Nephron progenitor cell (in vitro differentiated cells): ENCODE measurements at places on chromosomes 4 and X.

GRCh38 chr4:76851375-76851774 lies 46.6 kb downstream of the SOWAHB start:
- H3K4me3 ChIP-seq, result no peak overlapping the region
- H3K4me1 ChIP-seq, result peaks cover 44% of the 10 kb centered on the region
- H3K36me3 ChIP-seq, result peaks cover 18% of the 10 kb centered on the region
- H3K27ac ChIP-seq, result peak overlapping the region; percentile 61

DNA sequence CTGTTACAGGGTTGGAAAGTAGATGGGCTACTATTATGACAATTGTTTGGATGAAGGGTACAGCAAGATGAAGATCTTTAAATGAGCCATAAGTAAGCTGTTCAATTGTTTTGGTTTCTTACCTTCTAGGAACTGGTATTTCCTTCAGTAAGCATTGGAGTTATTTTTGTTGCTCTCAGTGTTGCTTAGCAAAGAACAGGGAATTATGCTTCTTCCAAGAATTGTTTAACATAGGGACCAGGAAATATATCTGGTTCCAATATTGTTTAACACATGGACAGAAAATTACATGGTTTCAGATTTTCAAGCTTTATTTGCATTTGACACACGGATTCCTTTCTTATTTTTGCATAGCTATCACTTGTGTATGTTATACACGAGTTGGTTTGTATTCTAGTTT lies 1999.0 kb downstream of the ARAP2 start:
- no peaks in the 10 kb centered on the region for H3K36me3 ChIP-seq
- H3K27me3 ChIP-seq, result no peaks in the 10 kb centered on the region
- no peak overlapping the region for H3K4me3 ChIP-seq

GRCh38 chr4:168162604-168163003 lies 70.3 kb downstream of the ANXA10 start:
- no peak for DNase-seq
- no peaks in the 10 kb centered on the region for H3K36me3 ChIP-seq
- H3K27me3 ChIP-seq, result no peaks in the 10 kb centered on the region
- no peak overlapping the region for H3K4me3 ChIP-seq

- H3K27me3 ChIP-seq, result peaks cover 4% of the 10 kb centered on the region
- no peaks in the 10 kb centered on the region for H3K36me3 ChIP-seq
- H3K27ac ChIP-seq, result peak overlapping the region; percentile 40
- peaks cover 28% of the 10 kb centered on the region for H3K4me1 ChIP-seq
Measured at GRCh38 chrX:2533424-2533823, 32.6 kb upstream of the DHRSX start.

GRCh38 chrX:53160297-53160983 lies 64.6 kb downstream of the KDM5C start:
- no peak overlapping the region for H3K4me3 ChIP-seq
- H3K4me1 ChIP-seq, result peaks cover 40% of the 10 kb centered on the region
- no peak for DNase-seq
- peaks cover 20% of the 10 kb centered on the region for H3K36me3 ChIP-seq
- no peaks in the 10 kb centered on the region for H3K27me3 ChIP-seq
- H3K27ac ChIP-seq, result no peak overlapping the region

DNA sequence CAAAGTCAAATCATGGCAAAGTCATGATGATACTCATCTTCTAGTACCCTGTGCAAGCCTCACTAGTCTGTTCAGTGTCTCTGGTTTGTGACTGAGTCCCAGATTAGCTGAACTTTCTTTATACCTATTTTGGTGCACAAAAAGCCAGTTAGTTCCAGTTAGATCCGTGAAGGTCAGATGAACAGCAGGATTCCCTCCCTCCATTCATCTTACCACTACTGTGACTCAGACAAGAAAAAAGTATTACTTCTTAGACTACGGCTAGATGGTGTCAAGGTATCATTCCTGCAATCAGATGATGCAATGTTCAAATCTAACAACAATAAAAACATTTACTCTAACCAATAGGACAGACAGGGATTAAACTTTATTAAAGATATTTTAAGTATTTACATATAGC lies 30.4 kb downstream of the ARHGEF6 start:
- DNase-seq, result no peak
- peaks cover 14% of the 10 kb centered on the region for H3K4me1 ChIP-seq
- no peak overlapping the region for H3K27ac ChIP-seq
- H3K4me3 ChIP-seq, result no peak overlapping the region
- H3K36me3 ChIP-seq, result no peaks in the 10 kb centered on the region

DNA sequence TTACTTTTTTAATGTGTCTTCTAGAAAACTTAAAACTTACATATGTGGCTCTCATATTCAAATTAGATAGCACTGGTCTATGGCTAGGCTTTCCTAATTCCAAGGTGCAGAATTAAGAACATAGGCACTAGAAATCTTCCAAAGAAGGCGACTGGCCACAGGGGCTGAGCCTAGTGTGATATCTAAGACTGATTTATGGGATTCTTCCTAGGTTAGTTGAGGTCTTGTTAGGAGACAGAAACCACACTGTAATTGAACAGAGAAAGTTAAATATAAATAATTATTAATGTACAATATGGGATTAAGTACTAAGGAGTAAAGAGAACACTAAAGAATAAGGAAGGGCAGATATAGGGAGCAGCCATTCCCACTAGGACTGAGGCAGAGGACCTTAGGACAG lies 48.3 kb downstream of the SNX25 start:
- no peak overlapping the region for H3K4me3 ChIP-seq
- peaks cover 5% of the 10 kb centered on the region for H3K27me3 ChIP-seq
- H3K36me3 ChIP-seq, result no peaks in the 10 kb centered on the region
- no peak overlapping the region for H3K27ac ChIP-seq
- DNase-seq, result no peak
- H3K4me1 ChIP-seq, result peaks cover 18% of the 10 kb centered on the region

- H3K27ac ChIP-seq, result no peak overlapping the region
- no peaks in the 10 kb centered on the region for H3K4me1 ChIP-seq
- peaks cover 7% of the 10 kb centered on the region for H3K36me3 ChIP-seq
- H3K4me3 ChIP-seq, result no peak overlapping the region
- DNase-seq, result no peak
- no peaks in the 10 kb centered on the region for H3K27me3 ChIP-seq
Measured at GRCh38 chrX:78024349-78025059, 55.1 kb upstream of the PGAM4 start.

- no peak overlapping the region for H3K27ac ChIP-seq
- H3K4me3 ChIP-seq, result no peak overlapping the region
Measured at GRCh38 chrX:70353514-70353913, 63.6 kb downstream of the KIF4A start.

DNA sequence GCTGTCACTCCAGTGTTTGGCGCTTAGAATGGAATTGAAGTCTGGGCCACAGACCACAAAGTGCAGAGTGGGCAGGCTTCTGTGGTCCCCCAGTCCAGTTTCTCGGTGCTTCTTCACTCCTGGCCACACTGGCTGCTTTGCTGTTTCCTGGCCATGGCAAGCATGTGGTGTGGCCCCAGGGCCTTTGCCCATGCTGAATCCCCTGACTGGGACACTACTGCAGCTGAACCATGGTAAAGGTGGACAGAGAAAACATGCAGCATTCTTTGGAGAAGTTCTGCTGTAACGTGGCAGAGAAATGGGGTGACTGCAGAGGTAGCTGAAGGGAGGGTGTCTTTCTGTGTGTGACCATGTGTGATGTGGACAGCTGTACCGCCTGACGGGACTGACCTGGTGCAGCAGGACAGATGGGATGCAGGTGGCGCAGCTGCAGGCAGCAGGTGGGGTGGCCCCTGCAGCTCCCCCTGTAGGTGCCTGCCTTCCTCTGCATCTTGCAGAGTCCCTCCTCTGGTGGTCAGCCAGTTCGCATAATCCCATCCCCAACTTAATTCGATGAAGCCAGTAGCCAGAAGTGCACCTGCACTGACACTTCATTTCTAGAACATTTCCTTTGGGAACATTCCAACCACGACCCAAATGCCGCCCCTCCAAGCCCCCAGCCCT lies 13.2 kb upstream of the S100P start:
- no peak overlapping the region for H3K27ac ChIP-seq
- peaks cover 24% of the 10 kb centered on the region for H3K4me1 ChIP-seq
- H3K27me3 ChIP-seq, result no peaks in the 10 kb centered on the region
- DNase-seq, result no peak

- no peak for DNase-seq
- peaks cover 3% of the 10 kb centered on the region for H3K27me3 ChIP-seq
- H3K4me1 ChIP-seq, result no peaks in the 10 kb centered on the region
- H3K4me3 ChIP-seq, result no peak overlapping the region
- H3K36me3 ChIP-seq, result no peaks in the 10 kb centered on the region
Measured at GRCh38 chrX:100072336-100072735, 337.7 kb downstream of the PCDH19 start.

DNA sequence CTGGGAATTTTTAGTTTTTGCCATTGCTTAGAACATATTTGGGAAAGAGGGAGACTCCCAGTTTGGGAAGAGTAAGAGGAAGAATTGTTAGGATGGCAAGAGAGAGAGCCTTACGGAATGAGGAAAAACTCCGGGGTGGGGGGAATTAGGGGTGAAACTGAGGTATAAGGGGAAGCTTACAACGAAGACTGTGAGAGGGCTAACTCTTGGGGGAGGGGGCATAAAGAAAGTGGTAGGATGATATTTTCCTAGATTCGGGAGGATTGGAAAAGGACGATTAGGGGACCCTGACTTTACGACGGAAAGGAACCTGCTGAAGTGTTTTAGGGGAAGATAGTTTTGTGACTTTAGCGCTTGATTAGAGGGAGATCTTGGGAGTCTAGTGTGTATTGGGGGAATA lies 86.2 kb upstream of the HPRT1 start:
- peak overlapping the region; percentile 98 for H3K27ac ChIP-seq
- no peak for DNase-seq
- H3K27me3 ChIP-seq, result no peaks in the 10 kb centered on the region
- peaks cover 17% of the 10 kb centered on the region for H3K4me1 ChIP-seq

GRCh38 chr4:88054901-88055300 lies 47.5 kb downstream of the PKD2 start:
- H3K27ac ChIP-seq, result no peak overlapping the region
- peak; percentile 6 for DNase-seq
- peaks cover 69% of the 10 kb centered on the region for H3K36me3 ChIP-seq

- H3K4me1 ChIP-seq, result peaks cover 20% of the 10 kb centered on the region
- H3K36me3 ChIP-seq, result no peaks in the 10 kb centered on the region
- H3K27me3 ChIP-seq, result no peaks in the 10 kb centered on the region
- peak; percentile 22 for DNase-seq
- peak overlapping the region; percentile 36 for H3K27ac ChIP-seq
Measured at GRCh38 chrX:134025986-134026545, 40.7 kb upstream of the GPC3 start.

DNA sequence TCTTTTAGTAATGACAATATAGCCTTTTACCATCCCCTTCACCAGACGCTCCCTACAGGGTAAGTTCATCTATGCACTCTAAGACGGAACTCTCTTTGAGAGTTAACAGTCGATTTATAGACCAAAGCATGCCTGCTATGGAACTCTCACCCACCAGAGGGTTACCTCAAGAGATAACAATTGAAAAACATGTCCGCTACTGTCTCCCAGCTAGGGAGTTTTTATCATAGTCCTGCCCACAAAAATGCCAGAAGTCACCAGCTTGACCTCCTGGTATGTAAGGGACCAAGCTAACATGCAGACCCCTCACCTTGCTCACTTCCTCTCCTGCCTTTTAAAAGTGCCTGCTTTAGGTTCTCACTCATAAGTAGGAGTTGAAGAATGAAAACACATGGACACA lies 16.7 kb upstream of the YTHDC1 start:
- H3K27ac ChIP-seq, result no peak overlapping the region
- H3K36me3 ChIP-seq, result no peaks in the 10 kb centered on the region

- no peaks in the 10 kb centered on the region for H3K27me3 ChIP-seq
- peaks cover 27% of the 10 kb centered on the region for H3K36me3 ChIP-seq
- H3K4me3 ChIP-seq, result no peak overlapping the region
- no peak for DNase-seq
- H3K4me1 ChIP-seq, result no peaks in the 10 kb centered on the region
Measured at GRCh38 chr4:109671350-109671749, 31.9 kb downstream of the CASP6 start.

DNA sequence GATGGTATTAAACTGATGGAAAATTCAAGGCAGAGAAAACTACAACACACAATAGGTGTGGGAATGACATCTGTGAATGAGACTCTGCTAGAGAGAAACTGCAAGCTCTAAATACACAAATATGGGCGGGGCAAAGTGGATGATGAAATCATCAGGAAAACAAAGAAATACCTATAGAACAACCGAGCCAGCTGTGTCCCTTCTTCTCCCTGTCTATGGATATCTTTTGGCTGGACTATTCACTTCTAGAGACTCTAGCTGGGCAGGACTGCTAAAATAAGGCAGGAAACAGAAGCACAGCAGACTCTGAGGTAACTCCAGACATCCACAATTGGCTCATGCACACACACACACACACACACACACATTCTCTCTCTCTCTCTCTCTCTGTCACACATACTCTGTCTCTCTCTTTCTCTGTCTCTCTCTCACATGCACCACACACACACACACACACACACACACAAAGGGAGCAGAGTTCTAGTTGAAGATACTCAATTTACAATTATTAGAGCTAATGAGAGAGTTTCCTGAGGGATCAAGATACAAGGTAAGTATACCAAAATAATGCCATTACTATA lies 27.2 kb upstream of the EDNRA start:
- no peaks in the 10 kb centered on the region for H3K4me1 ChIP-seq
- H3K36me3 ChIP-seq, result no peaks in the 10 kb centered on the region
- H3K4me3 ChIP-seq, result no peak overlapping the region
- H3K27ac ChIP-seq, result peak overlapping the region; percentile 85
- no peaks in the 10 kb centered on the region for H3K27me3 ChIP-seq
- DNase-seq, result no peak

- H3K36me3 ChIP-seq, result peaks cover 4% of the 10 kb centered on the region
- H3K27me3 ChIP-seq, result no peaks in the 10 kb centered on the region
- no peak overlapping the region for H3K27ac ChIP-seq
- DNase-seq, result no peak
- peaks cover 8% of the 10 kb centered on the region for H3K4me1 ChIP-seq
Measured at GRCh38 chrX:68503836-68504636, 5.2 kb downstream of the YIPF6 start.

DNA sequence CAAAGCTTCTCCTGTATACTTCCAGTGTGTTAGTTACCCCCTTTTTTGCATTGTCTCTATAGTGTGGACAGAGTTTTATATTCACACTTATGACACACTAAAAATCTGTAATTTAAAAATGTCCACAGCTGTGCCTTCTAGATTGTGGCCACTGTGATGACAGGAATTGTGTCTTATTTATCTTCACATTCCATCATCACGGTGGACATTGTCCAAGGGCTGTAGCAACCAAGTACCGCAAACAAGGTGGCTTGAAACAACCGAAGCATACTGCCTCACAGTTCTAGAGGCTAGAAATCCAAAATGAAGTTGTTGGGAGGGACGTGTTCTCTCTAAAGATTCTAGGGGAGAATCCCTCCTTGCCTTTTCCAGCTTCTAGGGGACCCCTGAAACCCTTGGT lies 32.3 kb downstream of the CHRNA9 start:
- H3K27me3 ChIP-seq, result peaks cover 4% of the 10 kb centered on the region
- no peak for DNase-seq
- no peak overlapping the region for H3K27ac ChIP-seq
- no peak overlapping the region for H3K4me3 ChIP-seq
- peaks cover 36% of the 10 kb centered on the region for H3K4me1 ChIP-seq

- H3K27me3 ChIP-seq, result peaks cover 13% of the 10 kb centered on the region
- H3K27ac ChIP-seq, result no peak overlapping the region
- H3K36me3 ChIP-seq, result no peaks in the 10 kb centered on the region
- no peak overlapping the region for H3K4me3 ChIP-seq
- H3K4me1 ChIP-seq, result peaks cover 17% of the 10 kb centered on the region
Measured at GRCh38 chr4:26197018-26197779, 123.6 kb upstream of the RBPJ start.

GRCh38 chrX:13463608-13464007 lies 105.8 kb upstream of the EGFL6 start:
- H3K27me3 ChIP-seq, result no peaks in the 10 kb centered on the region
- no peaks in the 10 kb centered on the region for H3K36me3 ChIP-seq
- H3K4me3 ChIP-seq, result no peak overlapping the region
- H3K4me1 ChIP-seq, result peaks cover 24% of the 10 kb centered on the region
- H3K27ac ChIP-seq, result no peak overlapping the region
- peak; percentile 5 for DNase-seq
